ENCODE measurements at places on chromosomes 5 and 9. TPM values are rescaled to one million over a fixed set of nuclear protein-coding genes. Genes with fewer than 3 reads are reported as not detected.

DNA sequence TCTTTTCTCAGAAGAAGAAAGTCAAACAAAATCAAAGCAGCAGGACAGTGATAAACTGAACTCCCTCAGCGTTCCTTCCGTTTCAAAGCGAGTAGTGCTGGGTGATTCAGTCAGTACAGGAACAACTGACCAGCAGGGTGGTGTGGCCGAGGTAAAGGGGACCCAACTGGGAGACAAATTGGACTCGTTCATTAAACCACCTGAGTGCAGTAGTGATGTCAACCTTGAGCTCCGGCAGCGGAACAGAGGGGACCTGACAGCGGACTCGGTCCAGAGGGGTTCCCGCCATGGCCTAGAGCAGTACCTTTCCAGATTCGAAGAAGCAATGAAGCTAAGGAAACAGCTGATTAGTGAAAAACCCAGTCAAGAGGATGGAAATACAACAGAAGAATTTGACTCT is 2.7 kb downstream of the CAMLG start:
- peaks cover 2% of the 10 kb centered on the region for H3K4me1 ChIP-seq
- no peak for DNase-seq
- H3K27me3 ChIP-seq: no peaks in the 10 kb centered on the region
- peaks cover 3% of the 10 kb centered on the region for H3K36me3 ChIP-seq
- no peak overlapping the region for H3K4me3 ChIP-seq
- H3K27ac ChIP-seq: no peak overlapping the region

Gene EFNA5
- polyA plus RNA-seq: 3.7 TPM

DNA sequence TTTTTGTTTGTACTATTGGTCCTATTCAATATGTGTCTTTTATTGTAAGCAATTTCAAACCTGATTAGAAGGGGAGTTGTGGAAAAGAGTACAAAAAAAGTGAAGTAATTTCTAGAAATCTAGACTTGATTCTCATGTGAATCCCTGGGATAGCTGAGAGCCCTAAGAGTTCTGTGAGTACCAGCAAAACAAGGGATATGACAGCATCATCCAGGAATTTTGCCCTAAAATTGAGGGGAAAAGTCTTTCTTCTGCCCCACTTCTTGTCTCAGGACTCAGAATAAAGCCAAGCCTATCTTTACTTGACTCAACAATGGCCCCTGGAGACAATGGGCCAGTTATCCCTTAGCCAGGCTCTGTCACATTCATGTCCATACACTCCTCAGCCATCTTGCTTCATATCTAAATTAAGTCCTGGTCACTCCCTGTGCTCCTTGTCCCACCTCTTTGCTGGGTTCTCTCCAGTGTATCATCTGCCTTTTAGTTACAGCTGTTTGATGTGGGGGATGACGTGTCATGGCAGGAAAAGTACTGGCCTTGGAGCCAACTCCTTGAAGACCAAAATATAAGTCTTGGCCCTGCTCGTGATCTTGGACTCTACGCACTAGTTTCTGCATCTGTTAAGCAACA is 81.2 kb downstream of the ADAMTS12 start:
- peak overlapping the region; percentile 7 for H3K27ac ChIP-seq
- peaks cover 28% of the 10 kb centered on the region for H3K4me1 ChIP-seq
- H3K4me3 ChIP-seq: no peak overlapping the region
- H3K27me3 ChIP-seq: no peaks in the 10 kb centered on the region
- H3K36me3 ChIP-seq: peaks cover under 1% of the 10 kb centered on the region

DNA sequence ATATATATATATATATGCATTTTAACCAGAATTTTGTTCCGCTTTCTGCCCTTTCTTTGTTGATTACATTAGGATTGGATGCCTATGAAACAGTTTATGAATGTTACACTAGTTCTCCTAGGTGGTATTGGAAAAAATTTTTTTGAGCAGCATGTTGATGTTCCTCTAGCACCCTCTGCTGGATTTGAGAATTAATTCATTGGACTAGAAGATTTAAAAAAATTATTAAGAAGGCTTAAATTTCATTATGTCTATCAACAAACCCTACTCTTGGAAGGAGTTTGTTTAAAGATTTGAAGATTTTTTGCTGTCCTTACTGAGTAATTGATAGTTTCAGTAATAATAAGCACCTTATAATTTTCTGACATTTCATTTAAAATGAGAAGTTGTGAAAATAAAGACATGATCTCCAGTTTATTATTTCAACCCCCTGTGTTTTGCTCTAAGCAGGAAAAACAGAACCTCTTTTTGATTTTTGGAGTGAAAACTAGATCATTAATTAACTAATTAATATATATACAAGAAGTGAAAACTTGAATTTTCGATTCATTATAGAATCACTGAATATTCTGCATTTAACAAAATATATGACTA is 89.6 kb downstream of the CCDC171 start:
- no peaks in the 10 kb centered on the region for H3K4me1 ChIP-seq
- no peaks in the 10 kb centered on the region for H3K27me3 ChIP-seq
- H3K4me3 ChIP-seq: no peak overlapping the region
- peak; percentile 75 for DNase-seq
- H3K36me3 ChIP-seq: no peaks in the 10 kb centered on the region

DNA sequence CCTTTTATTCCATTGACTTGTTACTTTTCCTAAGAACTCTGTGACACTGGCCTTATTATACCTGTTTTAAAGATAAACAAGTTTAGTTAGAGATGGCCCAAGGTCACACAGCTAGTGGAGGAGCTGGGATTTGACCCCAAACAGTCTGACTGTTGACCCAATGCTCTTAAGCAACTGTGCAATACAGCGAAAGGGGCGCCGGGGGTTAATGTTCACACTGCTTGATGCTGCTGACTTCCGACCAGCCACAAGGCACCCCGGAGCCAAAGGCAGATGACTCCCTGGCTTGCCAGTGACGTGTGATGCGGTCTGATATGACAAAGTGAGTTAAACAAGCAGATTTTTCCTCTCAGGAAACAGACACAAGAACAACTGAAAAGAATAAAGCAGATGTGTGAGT is 23.9 kb downstream of the PIK3R1 start:
- H3K4me3 ChIP-seq: no peak overlapping the region
- peak; percentile 91 for DNase-seq
- no peaks in the 10 kb centered on the region for H3K27me3 ChIP-seq

DNA sequence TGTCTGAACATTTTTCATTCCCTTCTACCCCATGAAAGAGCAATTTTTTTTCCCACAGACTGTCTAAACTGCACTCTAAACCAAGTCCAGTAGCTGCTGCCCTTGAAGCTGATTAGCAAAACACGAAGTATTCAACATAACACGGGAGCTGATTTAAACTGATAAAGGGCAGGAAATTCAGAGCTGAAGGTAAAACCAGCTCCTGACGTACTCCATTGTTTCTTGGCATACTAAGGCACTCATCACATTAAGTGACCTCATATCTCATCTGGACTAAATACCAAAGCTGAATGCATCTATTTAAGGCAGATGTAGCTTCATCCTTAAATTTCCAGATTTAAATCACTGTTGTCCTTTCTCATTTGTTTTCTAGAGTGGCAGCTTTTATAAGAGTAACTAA is 12.0 kb downstream of the GDF9 start:
- H3K27me3 ChIP-seq: no peaks in the 10 kb centered on the region
- H3K4me3 ChIP-seq: no peak overlapping the region
- no peaks in the 10 kb centered on the region for H3K4me1 ChIP-seq
- DNase-seq: no peak

DNA sequence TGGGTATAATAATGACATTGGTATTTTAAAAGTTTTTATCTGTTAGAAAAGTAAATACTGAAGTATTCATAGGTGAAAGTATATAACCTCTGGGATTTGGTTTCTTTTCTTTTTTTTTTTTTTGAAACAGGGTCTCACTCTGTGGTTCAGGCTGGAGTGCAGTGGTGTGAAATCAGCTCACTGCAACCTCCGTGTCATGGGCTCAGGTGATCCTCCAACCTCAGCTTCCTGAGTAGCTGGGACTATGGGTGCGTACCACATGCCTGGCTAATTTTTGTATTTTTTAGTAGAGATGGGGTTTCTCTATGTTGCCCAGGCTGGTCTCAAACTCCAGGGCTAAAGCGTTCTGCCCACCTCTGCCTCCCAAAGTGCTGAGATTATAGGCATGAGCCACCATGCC is 7.2 kb downstream of the HSDL2 start:
- no peaks in the 10 kb centered on the region for H3K4me1 ChIP-seq
- no peaks in the 10 kb centered on the region for H3K36me3 ChIP-seq
- DNase-seq: no peak
- no peaks in the 10 kb centered on the region for H3K27me3 ChIP-seq

Gene NXNL2
- 0.50 TPM for polyA plus RNA-seq

- peak; percentile 25 for DNase-seq
- H3K36me3 ChIP-seq: no peaks in the 10 kb centered on the region
- peaks cover 4% of the 10 kb centered on the region for H3K27me3 ChIP-seq
- H3K4me3 ChIP-seq: no peak overlapping the region
- H3K4me1 ChIP-seq: no peaks in the 10 kb centered on the region
Measured at GRCh38 chr9:124593651-124594058, 86.5 kb upstream of the NR5A1 start.

GRCh38 chr5:90983148-90983547 is 400.0 kb downstream of the ARRDC3 start:
- H3K36me3 ChIP-seq: no peaks in the 10 kb centered on the region
- H3K4me3 ChIP-seq: no peak overlapping the region
- no peak overlapping the region for H3K27ac ChIP-seq
- peak; percentile 95 for DNase-seq

Gene TAF11L3
- not detected for polyA plus RNA-seq

DNA sequence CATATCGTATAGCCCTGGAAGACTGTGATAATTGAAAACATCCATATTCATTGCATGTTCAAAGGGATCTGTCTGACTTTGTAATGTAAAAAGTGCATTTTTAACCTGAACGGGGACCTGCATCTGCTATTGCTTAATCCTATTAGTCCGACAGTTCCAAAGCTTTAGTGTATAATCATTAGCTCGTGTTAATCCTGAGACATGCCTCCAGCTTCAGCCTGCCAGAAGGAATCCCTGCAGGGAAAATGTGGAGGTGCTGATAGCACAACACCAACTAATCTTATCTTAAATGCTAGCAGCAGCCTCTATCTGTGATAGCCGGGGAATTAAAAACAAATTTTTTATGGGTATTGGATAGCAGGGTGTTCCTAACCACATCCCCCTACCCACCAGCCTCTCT is 495.2 kb downstream of the TLE4 start:
- H3K27ac ChIP-seq: no peak overlapping the region
- H3K4me1 ChIP-seq: peaks cover 2% of the 10 kb centered on the region
- H3K36me3 ChIP-seq: no peaks in the 10 kb centered on the region

DNA sequence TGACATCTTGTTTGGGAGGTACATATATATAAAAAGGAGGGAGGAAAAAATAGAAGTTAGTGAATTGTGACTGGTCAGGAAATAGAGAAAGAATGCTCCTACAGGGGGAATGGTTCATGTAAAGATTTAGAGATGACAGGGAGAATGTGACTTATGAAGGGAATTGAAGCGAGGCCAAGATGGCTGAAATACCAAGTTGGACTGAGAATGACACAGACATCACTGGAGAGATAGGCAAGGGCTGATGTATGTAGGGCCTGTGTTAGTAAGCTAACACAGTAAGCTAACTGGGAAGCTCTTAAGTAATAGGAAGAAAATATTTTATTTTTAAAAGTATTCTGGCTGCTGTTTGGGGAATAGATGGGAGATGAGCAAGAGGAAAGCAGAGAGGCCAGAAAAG is 286.3 kb downstream of the NNT start:
- H3K27me3 ChIP-seq: no peaks in the 10 kb centered on the region
- no peaks in the 10 kb centered on the region for H3K4me1 ChIP-seq
- H3K36me3 ChIP-seq: no peaks in the 10 kb centered on the region
- H3K4me3 ChIP-seq: no peak overlapping the region

Gene CEP120
- 10.8 TPM for polyA plus RNA-seq

Gene WWC1
- 3.2 TPM for polyA plus RNA-seq

DNA sequence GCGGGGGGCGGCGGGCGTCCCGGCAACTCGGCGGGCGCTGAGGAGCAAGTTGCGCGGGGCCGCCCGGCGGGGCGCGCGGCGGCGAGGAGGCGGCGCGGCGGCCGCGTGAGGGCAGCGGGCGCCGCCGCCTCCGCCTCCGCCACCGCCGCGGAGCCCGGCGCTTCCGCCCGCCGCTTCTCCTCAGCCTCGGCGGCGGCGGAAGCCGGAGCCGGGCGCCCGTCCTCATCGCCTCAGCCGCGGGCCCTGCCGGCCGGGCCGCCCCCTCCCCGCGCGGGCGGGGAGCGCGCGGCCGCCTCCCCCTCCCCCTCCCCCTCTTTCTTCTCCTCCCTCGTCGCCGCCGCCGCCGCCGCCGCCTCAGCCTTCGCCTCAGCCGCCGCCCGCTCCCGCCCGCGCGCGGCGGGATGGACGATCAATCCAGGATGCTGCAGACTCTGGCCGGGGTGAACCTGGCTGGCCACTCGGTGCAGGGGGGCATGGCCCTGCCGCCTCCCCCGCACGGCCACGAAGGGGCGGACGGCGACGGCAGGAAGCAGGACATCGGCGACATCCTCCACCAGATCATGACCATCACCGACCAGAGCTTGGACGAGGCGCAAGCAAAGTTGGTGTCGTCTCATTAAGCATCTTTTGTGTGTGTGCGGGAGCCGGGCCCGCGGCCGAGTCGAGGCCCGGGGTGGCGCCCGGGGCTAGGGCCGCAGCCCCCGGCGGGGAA is at the start of gene PBX3:
TSS of gene PBX3 (plus strand) at position 321 of the 712 bp plus-strand sequence.
- H3K27ac ChIP-seq: peak within 1 kb of the TSS; percentile 85
- H3K4me1 ChIP-seq: peaks cover 10% of the 10 kb centered on the region
- peak within 1 kb of the TSS; percentile 96 for H3K4me3 ChIP-seq
- DNase-seq: peak; percentile 41

DNA sequence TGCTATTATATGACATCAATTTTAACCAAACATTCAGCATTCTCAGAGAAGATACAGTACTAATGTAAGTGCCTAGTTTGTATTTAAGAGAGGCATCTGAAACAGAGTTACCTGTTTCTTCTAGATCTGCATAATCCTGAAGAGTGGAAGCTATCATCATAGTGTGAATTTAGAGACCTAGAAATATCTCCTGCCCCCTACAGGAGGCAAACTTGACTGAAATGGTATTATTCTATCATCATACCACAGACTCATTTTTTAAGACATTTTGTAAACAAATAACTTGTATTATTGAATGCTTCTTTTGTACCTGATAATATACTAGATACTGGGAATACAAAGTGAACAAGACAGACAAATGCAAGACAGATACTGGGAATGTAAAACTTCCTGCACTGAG is 216.8 kb upstream of the RPS23 start:
- H3K4me3 ChIP-seq: no peak overlapping the region
- no peak for DNase-seq
- H3K27me3 ChIP-seq: no peaks in the 10 kb centered on the region
- no peaks in the 10 kb centered on the region for H3K36me3 ChIP-seq
- H3K27ac ChIP-seq: no peak overlapping the region
- no peaks in the 10 kb centered on the region for H3K4me1 ChIP-seq

DNA sequence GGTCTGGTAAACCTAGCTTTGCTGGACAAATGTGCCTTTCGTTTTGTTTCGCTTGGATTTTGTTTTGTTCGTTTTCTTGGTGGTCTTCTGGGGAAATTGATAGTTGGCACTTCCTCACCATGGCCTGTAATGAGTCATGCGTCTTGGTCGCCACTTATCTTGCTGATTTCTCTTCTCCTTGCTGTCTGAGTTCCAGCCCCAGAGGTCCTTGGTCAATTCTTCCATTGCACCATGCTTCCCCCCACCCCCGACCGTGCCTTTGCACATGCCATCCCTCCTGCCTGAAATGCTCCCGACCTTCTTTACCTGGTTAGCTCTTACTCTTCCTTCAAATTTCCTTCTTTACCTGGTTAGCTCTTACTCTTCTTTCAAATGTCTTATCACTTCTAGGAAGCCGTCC is 168.7 kb upstream of the MSX2 start:
- no peaks in the 10 kb centered on the region for H3K4me1 ChIP-seq
- DNase-seq: no peak

Gene ANKRD34B
- not detected for polyA plus RNA-seq
